Upper lobe of left lung (tissue), 6 donors: ENCODE measurements at places on chromosomes 3 and 15.

GRCh38 chr3:13111873-13112520 lies 38.8 kb upstream of the IQSEC1 start:
- DNase-seq, result no peak

- DNase-seq, result no peak
Measured at GRCh38 chr3:4990069-4990468, 10.8 kb downstream of the BHLHE40 start.

DNA sequence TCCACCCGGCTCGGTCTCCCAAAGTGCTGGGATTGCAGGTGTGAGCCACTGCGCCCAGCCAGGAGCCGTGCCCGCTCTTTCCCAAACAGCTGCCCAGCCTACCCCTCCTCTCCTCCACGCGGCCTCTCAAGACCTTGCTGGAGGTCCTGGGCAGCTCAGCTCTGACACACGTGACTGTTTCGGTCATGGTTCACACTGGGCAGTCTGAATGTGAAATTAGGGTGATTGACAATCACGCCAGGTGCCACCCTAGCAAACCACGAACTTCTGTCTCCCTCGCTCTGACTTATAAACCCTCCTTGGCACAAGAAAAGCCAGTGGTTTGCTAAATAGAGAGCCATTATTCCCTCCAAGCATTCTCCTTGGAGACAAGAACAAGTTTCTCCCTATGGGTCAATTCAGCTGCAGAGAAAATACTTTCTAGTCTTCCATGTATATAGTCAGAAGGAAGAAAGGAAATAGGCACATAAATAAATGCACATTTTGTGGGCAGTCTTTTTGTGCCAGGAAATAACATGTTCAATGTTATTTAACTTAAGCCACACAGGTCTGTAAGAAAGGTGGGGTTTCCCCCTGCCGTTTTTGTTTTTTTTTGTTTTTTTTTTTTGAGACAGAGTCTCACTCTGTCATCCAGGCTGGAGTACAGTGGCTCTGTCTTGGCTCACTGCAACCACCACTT lies 121.9 kb upstream of the MEF2A start:
- DNase-seq, result no peak

GRCh38 chr15:71219645-71220044 lies 104.4 kb downstream of the THSD4 start:
- DNase-seq, result no peak

- DNase-seq, result no peak
Measured at GRCh38 chr15:70247281-70247680, 149.6 kb upstream of the TLE3 start.

GRCh38 chr15:49715211-49715610 lies 94.4 kb downstream of the DTWD1 start:
- DNase-seq, result no peak

- DNase-seq, result no peak
Measured at GRCh38 chr3:138939561-138940241, 7.2 kb downstream of the FOXL2 start.

DNA sequence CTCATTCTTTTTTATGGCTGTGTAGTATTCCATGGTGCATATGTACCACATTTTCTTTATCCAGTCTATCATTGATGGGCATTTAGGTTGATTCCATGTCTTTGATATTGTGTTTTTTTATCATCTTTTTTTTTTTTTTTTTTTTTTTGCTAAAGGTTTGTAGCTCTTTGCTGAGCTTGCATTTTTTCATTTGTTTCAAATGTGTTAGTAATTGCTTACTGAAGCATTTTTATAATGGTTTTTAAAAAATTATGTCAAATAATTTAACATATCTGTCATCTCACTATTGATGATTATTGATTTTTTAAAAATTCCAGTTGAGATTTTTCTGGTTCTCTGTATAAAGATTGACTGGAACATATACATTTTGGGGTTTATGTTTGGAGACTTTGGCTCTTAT lies 934.6 kb downstream of the TUSC7 start:
- no peak for DNase-seq

GRCh38 chr15:31020542-31020941 lies 29.1 kb upstream of the MTMR10 start:
- no peak for DNase-seq

DNA sequence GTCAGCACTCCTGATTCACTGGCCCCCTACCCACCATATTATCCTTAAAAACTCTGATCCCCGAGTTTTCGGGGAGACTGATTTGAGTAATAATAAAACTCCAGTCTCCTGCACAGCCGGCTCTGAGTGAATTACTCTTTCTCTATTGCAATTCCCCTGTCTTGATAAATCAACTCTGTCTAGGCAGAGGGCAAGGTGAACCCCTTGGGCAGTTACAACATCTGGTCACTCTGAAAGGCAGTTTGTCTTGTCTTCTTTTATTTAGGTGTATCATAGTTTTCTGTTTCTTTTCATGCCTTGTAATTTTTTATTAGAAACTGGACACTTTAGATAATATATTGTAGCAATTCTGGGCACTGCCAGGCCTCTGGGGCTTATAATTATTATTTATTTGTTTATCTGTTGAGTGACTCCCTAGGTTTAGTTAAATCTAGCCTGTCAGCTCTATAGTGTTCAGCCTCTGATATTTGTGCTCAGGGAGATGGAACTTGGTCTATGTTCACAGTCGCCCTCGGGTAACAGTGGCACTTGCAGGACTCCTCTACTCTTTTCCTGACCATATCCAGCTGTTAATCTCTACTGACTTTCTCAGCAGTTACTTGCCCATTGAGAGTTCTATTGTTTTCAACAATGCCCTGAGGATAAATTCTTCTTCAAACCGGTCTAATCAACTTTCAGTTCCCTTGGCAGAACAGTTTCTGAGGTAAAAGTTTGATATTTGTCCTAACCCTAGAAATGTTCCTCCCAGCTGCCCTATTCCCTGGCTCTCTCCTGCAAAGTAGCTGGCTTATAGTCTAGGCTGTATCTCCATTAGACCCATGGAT lies 15.5 kb upstream of the PLAAT1 start:
- no peak for DNase-seq

GRCh38 chr3:182969277-182969676 lies 11.1 kb downstream of the DCUN1D1 start:
- no peak for DNase-seq

DNA sequence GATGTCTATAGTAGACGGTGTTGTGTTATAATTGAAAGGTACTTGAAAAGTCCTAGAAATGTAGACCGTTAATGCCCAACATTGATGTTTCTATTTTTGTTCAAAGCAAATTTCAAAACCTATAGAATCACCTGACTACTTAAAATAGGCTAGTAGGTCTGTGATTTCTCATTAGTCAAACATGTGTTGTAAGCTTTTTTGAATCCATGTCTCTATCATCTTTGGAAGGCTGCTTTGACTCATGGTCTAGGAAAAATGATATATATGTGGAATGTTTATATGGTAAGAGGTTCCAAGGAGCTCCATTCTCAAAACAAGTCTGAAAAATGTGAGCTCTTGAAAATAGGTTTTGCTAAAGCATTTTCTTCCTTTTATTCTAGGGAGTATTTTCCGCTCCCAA lies 375.3 kb downstream of the LPP start:
- DNase-seq, result no peak

GRCh38 chr3:52341123-52341522 lies 25.0 kb downstream of the DNAH1 start:
- DNase-seq, result no peak

DNA sequence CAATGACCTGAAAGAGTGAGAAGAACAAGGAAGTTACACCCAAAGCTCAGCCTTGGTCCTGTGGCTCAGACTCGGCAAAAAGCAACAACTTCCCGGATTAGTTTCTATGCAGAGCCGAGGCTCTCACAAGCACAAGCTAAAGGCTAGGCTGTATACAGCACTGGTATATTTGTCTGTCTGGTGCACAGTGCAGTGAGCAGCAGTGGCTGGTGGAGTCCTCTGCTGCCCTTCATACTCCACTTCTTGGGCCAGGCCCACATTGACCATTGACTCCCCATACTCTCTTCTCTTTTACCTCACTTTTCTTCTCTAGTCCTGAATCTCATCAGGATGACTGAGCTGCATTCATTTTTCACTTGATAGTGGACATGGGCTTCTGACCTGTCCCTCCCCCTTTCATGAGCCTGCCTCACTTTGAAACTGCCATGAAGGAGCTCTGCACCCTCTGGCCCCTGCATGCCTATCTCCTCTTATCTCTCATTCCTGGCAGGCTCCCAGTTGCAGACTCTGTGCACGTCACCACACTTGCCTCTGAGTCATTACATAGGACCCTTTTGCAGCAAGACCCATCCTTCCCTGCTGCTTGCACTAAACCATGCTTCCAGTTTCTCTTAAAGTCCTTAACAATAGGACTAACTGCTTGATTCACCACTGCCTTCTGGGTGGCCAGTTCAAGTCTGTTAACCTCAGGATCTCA lies 379.3 kb downstream of the NTRK3 start:
- no peak for DNase-seq

- DNase-seq, result no peak
Measured at GRCh38 chr3:194689493-194689944, 3.8 kb downstream of the FAM43A start.
